ENCODE measurements at places on chromosomes 5 and 9.
A peak's percentile ranks its signal among the peaks of the same experiment; 100 is the strongest.

DNA sequence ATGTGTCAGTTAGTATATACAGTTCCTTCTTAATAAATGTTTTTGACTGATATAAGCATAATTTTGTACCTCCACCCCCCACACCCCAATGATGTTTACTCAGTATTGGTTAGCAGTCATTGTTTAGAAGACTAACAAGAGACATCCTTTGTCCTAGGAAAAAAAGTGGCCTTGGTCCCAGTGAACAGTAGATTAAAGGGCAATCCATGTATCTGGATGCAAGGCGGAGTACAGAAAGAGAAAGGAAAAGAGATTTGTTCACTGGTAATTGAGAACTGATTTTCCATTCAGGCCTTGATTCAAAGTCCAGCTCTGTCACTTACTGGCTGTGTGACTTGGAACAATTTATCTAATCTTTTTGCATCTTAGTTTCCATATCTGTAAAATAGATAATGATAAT is 4.6 kb downstream of the RALGPS1 start:
- H3K27ac ChIP-seq = no peak overlapping the region
- H3K27me3 ChIP-seq = peaks cover 34% of the 10 kb centered on the region

DNA sequence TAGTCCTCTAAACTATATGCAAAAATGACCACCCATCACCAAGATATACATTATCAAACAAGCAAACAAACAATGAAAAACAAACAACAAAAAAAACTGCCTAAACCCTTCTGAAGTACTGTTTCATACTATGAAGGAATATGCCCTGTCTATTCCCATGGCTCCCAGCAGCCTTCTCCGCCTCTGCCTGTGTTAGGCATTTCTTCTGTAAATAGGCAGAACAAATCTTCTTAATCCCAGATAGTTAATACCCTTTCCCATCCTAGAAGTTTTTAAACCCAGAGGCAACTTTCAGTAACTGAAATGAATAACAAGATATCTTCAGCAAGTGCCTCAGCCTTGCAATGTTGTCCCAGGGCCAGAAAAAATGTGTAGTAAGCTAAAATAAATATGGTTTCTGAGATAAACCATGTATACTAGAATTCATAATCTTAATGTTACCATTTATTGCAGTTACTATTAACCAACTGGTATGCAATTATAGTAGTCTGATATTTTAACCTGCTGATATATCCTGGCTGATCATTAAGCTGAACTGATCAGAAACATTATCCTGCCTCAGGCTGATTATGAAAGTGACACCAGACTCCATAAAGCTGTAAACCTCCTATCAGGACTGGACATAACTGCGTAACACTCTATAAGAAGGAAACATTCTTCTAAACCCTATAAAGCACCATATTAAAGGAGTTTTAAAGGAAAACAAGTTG is 68.5 kb downstream of the ANKRD31 start:
- no peaks in the 10 kb centered on the region for H3K4me1 ChIP-seq
- no peaks in the 10 kb centered on the region for H3K27me3 ChIP-seq
- H3K36me3 ChIP-seq = no peaks in the 10 kb centered on the region
- no peak overlapping the region for H3K4me3 ChIP-seq

DNA sequence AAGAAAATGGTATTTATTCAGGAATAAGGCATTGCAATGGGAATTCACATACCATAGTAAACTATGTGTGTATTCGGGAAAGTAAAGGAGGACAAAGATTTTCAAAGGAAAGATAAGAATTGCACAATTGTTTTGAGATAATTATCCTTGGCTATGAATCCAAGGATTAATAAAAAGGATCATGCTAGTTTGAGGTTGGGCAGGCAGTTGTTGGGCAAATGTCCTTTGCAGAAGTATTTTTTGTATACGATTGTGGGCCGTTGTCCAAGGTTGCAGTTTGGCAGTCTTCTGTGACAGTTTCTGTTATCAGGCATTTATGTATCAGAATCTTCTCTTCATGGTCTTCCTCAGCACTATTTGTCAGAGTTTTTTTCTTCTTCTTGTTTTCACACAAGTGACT is 10.6 kb upstream of the UBAP2 start:
- H3K4me3 ChIP-seq = no peak overlapping the region
- H3K27me3 ChIP-seq = no peaks in the 10 kb centered on the region
- no peak for DNase-seq
- H3K4me1 ChIP-seq = no peaks in the 10 kb centered on the region

GRCh38 chr9:99977033-99977792 is 70.8 kb downstream of the STX17 start:
- H3K27me3 ChIP-seq = no peaks in the 10 kb centered on the region
- H3K4me1 ChIP-seq = no peaks in the 10 kb centered on the region
- DNase-seq = no peak
- H3K27ac ChIP-seq = no peak overlapping the region
- H3K36me3 ChIP-seq = no peaks in the 10 kb centered on the region

GRCh38 chr5:141199359-141200235 is at the start of gene PCDHB11:
PCDHB11 (plus strand) TSS chr5:141199627; CDS start chr5:141199775, 148 bp downstream.
- H3K27me3 ChIP-seq = no peaks in the 10 kb centered on the region
- no peak for DNase-seq
- no peaks in the 10 kb centered on the region for H3K4me1 ChIP-seq
- H3K4me3 ChIP-seq = no peak within 1 kb of the TSS

GRCh38 chr5:155998257-155998656 is 328.7 kb upstream of the SGCD start:
- no peak for DNase-seq
- no peaks in the 10 kb centered on the region for H3K4me1 ChIP-seq
- H3K4me3 ChIP-seq = no peak overlapping the region
- no peak overlapping the region for H3K27ac ChIP-seq
- no peaks in the 10 kb centered on the region for H3K36me3 ChIP-seq

DNA sequence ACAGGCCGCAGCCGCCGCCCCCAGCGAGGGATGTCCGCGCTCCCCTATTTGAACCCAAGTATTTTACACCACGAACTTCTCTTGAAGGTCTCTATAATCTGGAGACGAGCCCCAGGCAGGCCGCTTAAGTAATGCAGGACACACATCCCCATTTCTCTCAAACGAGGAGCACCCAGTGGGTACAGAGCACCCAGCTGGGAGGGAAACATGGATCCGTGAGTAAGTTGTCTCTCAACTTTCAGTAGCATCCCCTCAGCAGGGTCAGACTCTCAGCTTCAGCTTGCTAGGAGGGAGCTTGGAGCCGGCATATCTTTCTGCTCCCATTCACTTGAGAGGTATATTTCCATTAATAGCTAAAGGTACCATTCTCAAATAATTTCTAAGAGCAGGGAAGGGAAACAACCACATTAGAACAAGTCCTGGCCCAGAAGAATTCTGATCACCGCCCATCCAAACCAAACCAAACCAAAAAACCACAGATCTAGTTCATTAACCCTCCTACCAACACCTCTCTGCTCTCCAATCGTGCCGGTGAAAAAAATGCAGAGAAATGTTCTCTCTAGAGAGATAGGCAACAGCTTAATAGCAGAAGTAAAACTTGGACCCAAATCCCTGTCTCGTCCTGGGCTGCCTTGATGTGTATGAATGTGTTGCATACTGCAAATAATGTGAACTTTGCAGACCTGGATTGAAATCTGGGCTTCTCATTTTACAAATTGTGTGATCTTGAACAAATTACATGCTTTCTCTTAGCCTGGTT is 910 bp downstream of the TDRD7 start:
- H3K27ac ChIP-seq = no peak overlapping the region
- peaks cover 26% of the 10 kb centered on the region for H3K27me3 ChIP-seq
- H3K4me1 ChIP-seq = no peaks in the 10 kb centered on the region
- H3K4me3 ChIP-seq = peak overlapping the region; percentile 97

DNA sequence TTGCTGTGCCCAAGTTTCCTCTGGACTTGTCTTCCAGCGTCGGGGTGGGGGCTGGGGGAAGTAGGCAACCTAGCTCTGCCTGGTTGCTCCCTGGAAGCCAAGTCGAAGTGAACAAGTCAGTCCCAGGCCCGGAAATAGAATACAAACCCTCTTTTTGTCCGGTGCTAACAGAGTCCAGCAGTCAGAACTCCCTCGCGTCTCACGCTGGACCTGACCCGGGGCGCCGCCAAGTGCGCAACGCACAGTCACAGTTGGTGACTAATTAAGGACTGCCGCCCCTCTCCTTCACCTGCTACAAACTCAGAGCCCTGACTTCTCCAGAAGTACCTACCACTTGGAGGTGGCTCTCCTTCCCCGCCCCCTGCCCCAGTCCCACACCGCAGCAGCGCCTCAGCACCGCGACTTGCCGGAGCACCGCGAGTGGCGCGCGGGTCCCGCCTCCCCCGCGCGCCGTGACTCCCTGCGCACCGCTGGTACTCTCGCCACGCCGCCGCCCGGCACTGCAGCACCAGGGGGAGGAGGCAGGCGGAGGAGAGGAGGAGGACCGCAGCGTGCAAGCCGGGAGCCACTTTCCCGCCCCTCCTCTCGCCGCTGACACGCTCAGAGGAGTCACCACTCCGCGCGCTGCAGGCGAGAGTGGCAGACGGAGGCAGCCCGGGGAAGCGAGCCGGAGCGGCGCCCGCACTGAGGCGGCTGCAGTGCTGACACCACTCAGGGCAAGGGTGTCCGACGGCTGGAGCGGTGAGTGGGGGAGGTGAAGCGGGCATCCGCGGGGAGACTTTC is at the start of gene SV2C:
TSS of gene SV2C (plus strand) at position 612 of the 783 bp plus-strand sequence. CDS start 48,368 bp downstream, outside the sequence.
- DNase-seq = peak; percentile 18
- H3K27me3 ChIP-seq = peaks cover 85% of the 10 kb centered on the region
- no peaks in the 10 kb centered on the region for H3K36me3 ChIP-seq
- peak within 1 kb of the TSS; percentile 26 for H3K4me3 ChIP-seq
- no peak within 1 kb of the TSS for H3K27ac ChIP-seq

DNA sequence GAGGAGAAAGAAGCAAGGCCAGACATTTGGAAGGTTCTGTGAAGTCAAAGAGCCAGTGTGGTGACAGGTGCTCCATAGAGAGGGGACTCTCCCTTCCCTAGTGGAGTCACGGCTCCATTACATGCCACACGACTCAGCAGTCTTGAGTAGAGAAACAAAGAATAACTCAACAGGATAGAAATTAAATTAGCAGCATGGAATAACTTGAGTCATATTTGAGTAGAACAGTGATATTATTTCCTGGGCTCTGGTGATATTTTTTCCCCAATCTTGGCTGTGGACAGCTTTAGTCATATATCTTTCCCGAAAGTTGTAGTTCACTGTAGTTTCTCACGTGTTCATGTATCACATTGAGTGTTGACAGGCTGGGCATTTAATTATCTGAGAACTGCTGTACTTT is 149.7 kb upstream of the EFNA5 start:
- no peak overlapping the region for H3K27ac ChIP-seq
- no peaks in the 10 kb centered on the region for H3K4me1 ChIP-seq
- H3K36me3 ChIP-seq = no peaks in the 10 kb centered on the region
- H3K27me3 ChIP-seq = no peaks in the 10 kb centered on the region
- H3K4me3 ChIP-seq = no peak overlapping the region
- DNase-seq = no peak

DNA sequence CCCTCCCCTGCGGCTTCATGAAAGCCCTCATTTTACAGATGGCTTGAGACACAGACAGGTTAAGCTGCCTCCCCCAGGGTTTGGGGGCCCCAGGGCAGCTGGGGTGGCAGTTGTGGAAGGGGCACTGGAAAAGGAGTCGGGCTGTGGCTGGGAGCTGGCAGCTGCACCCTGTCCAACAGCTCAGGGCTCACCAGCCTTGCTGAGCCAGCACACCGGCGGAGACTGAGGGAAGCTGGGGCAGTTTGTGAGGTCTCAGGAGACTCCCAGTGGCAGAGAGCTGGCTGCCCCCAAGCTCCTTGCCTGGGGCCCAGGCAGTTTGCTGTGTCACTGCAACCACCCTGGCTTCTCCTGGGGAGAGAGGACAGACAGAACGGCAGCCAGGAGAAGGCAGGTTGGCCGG is 34.8 kb upstream of the RAPGEF1 start:
- H3K36me3 ChIP-seq = no peaks in the 10 kb centered on the region
- H3K4me1 ChIP-seq = no peaks in the 10 kb centered on the region
- DNase-seq = no peak
- peaks cover 49% of the 10 kb centered on the region for H3K27me3 ChIP-seq

- H3K27ac ChIP-seq = no peak overlapping the region
- no peaks in the 10 kb centered on the region for H3K36me3 ChIP-seq
- H3K27me3 ChIP-seq = no peaks in the 10 kb centered on the region
- no peak for DNase-seq
- H3K4me1 ChIP-seq = peaks cover 12% of the 10 kb centered on the region
- no peak overlapping the region for H3K4me3 ChIP-seq
Measured at GRCh38 chr5:30041291-30041690, 1152.2 kb upstream of the CDH6 start.

- H3K4me3 ChIP-seq = no peak overlapping the region
- no peak for DNase-seq
- H3K27me3 ChIP-seq = no peaks in the 10 kb centered on the region
- H3K4me1 ChIP-seq = no peaks in the 10 kb centered on the region
- H3K36me3 ChIP-seq = no peaks in the 10 kb centered on the region
- no peak overlapping the region for H3K27ac ChIP-seq
Measured at GRCh38 chr9:69056191-69056815, 20.8 kb downstream of the FXN start.

- peaks cover 11% of the 10 kb centered on the region for H3K4me1 ChIP-seq
- H3K27ac ChIP-seq = no peak overlapping the region
- H3K36me3 ChIP-seq = peaks cover 41% of the 10 kb centered on the region
- H3K4me3 ChIP-seq = no peak overlapping the region
Measured at GRCh38 chr9:135910757-135911156, 3.4 kb upstream of the CAMSAP1 start.

DNA sequence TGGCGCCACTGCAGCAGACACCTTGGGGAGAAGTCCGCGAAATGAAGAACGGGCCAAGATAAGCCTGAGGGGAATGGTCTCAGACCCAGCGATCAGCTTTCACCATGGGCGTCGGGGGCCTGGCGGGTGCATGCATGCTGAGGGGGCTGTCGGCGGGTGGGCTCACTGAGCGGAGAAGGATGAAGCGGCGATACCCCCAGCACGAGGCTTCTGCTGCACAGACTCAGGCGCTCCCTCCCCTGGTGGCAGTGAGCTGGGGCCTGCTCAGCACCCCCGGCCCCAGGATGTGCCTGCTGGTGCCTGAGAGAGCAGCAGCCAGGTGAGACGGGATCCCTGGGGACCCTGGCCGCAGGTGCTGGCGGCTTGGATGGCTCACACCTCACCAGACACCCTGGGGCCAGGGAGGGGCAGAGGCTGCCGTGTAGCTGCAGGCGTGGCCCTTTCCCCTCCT is 31.2 kb downstream of the CEP72 start:
- H3K36me3 ChIP-seq = peaks cover 83% of the 10 kb centered on the region
- no peak overlapping the region for H3K27ac ChIP-seq
- no peaks in the 10 kb centered on the region for H3K4me1 ChIP-seq
- no peak overlapping the region for H3K4me3 ChIP-seq

DNA sequence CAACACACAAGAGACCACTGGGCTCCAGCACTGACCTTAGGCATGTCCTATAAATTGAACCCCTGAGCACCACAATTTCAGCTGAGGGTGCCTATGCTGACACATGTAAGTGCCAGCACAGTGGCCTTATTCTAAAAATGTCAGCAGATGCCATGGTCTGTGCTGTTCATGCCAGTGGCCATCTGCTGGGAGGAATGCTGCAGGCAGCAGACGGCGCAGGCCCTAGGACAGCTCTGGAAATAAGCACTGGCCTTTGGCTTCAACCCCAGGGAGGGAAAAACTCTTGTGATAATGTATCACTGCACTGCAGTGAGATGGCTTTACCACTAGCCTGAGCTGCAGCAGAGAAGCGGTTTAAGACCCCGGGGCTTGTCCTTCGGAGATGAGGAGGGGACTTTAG is 98.5 kb downstream of the SYK start:
- no peak for DNase-seq
- H3K4me3 ChIP-seq = no peak overlapping the region
- H3K27ac ChIP-seq = no peak overlapping the region
- no peaks in the 10 kb centered on the region for H3K27me3 ChIP-seq
- peaks cover 6% of the 10 kb centered on the region for H3K4me1 ChIP-seq
- peaks cover 17% of the 10 kb centered on the region for H3K36me3 ChIP-seq

All from mesenchymal stem cell (in vitro differentiated cells and primary cell).